ENCODE measurements at places on chromosomes 1 and 21. TPM values are rescaled to one million over a fixed set of nuclear protein-coding genes. Genes with fewer than 3 reads are reported as not detected.
A peak's percentile ranks its signal among the peaks of the same experiment; 100 is the strongest.

The GJA9 gene
- total RNA-seq = not detected

The AJAP1 gene
- total RNA-seq = 1.4 TPM

The PTPN7 gene
- total RNA-seq = 2.5 TPM

The MED8 gene
- 30.8 TPM for total RNA-seq

The SLAMF6 gene
- total RNA-seq = 0.85 TPM

The CELA3A gene
- 2.9 TPM for total RNA-seq

The SHCBP1L gene
- not detected for total RNA-seq

The TMPRSS3 gene
- total RNA-seq = not detected

The KRTAP20-2 gene
- total RNA-seq = not detected

The AMPD1 gene
- not detected for total RNA-seq

DNA sequence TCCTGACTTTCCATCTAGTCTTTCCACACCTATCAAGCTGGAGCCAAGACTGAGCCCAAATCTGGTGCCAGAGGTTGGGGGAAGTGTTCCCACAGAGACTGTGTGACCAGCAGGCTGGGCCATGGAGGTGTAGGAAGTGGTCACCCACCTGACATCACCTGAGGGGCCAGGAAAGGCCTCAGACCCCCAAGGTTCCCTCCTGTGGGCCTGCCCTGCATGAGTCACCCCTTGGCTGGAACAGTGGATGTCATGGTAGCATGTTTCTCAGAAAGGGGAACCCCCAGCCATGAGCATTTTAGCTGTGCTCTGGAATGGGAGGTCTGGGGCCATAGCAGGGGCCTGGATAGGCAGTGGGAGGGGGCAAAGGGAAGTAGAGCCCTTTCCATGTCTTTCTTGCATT lies 5.7 kb upstream of the TNFRSF8 start:
- no peak for DNase-seq

DNA sequence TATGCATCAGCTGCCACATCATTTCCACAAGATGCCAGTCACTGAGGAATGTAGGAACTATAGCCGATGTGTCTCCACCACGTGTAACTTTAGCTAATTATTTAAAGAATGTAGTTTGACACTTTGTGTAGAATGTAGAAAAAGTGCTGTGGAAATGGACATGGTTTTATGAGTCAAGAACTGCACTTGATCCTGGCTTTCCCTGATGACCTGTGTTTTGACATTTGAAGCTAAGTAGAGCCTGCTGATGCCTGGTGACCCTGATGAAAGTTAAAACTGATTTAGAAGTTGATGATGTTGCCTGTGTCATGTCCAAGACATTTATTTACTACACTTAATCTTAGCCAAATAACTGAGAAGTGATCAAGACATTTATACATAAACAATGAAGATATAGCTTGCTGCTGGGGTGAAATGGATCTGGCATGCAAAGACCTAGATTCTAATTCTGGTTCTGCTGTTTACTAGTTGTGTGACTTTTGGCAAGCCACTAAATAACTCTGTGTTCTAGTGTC lies 4.4 kb upstream of the OSBPL9 start:
- DNase-seq = no peak

GRCh38 chr1:161978011-161978790 lies 45.5 kb downstream of the OLFML2B start:
- no peak for DNase-seq

DNA sequence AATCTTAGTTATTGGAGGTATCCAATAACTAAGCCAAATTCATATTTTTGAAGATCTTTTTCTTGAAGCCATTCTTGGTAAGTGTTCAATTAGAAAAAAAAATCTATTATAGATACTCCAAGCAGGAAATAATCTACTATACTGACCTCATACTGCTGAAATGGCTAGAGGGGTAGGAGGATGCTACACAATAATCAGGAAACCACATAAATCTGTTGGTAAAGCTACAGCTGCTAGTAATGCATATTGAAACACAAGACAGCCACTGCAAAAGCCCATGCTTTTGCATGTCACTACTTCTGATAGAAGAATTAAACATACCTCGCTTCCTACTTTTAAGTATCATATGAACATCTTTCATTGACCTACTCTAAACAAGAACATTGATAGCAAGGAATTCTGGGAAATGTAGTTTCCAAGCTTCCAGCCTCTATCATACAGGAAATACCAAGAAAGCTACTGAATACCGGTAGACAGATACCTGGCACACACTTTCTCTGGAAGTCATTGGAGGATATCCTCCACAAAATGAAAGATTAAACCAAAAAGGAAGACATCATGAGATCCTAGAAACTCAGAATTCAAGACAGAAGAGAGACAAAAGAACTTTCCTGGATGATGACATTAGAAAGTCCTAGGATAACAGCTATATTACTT lies 103.0 kb upstream of the VAV3 start:
- DNase-seq = no peak

DNA sequence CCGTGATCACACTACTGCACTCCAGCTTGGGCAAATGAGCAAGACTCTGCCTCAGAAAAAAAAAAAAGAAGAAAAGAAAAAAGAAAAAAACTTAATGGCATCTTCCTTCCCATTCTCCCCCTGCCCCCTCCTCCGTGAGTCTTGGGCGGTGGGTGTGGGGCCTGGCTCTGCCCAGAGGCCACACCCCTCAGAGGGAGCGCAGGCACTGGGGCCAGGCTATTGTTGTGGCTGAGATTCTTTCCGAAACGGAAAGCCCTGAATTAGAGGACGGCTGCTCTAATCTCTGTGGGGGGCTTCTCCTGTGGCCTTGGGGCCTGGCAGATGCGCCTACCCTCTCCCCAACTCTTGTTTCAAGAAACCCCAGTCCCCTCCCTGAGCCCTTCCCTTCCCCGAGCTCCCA lies 4.1 kb upstream of the FAM110D start:
- DNase-seq = peak; percentile 47

GRCh38 chr1:160371756-160372155 lies 4.9 kb downstream of the NHLH1 start:
- DNase-seq = no peak

DNA sequence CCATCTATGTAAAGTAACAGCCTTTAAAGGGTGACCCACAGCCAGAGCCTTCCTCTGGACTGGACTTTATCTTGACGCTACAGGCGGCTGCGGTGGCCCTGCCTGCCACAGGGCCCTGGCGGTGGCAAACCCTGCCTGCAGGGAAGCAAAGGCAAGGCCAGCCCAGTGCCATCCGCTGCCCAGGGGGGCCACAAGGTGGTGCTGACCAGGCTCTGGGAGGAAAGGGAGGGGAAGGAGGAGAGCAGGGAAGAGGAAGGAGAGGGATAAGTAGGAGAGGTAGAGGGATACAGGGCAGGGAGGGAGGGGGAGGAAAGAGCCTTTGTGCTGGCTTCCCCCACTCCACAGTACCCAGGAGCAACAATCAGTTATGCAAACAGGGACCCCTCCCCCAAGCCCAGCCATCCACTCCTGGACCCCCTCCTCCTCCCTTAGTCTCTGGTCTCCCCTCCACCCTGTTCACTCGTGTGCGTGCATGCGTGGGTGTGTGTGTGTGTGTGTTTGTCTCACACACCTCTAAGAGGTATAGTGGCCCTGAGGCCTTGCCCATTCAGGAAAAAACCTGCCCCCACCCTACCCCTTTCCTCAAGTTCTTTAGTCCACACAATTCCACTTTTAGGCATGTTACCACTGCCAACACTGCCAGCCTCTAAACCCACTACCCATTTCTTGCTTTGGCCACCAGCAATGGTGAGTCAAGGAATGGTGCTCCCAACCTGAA lies 30.3 kb downstream of the SSBP3 start:
- DNase-seq = no peak

GRCh38 chr1:229970714-229971113 lies 96.3 kb upstream of the GALNT2 start:
- no peak for DNase-seq

DNA sequence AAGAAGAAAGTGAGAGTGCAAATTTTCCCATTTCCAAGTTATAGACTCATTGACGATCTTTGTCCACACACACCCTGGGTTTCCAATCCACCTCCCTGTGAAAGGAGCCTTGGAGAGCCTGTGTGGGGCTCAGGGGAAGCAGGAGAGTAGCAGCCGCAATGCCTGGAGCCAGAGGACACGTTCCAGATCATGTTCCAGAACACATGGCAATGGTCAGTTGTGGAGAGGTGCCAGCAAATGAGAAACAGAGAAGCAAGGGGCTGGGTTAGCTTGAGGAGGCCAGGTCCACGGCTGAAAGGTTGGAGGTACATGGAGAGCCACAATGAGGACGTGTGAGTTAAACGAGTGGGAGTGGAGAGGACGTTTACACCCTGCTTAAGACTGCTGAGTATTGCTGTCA lies 33.0 kb upstream of the SIPA1L2 start:
- no peak for DNase-seq

DNA sequence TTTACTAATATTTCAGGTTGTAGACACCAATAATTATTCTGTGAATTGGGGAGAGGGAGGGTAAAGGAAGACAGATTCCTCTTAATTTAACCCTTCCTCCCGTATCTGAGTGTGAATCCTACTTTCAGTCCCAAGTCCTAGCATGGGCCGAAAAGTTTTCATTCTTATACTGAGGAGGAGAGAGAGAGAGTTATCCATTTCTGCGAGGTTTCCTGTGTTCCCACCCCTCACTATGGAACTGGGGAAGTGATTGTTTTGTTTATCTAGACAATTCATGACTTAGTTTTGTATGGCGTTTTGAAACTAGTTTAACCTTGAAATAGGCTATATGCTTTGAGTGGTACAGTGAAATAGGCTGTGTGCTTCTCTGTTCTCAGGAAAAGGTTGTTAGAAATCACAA lies 134.0 kb upstream of the DPYD start:
- no peak for DNase-seq

DNA sequence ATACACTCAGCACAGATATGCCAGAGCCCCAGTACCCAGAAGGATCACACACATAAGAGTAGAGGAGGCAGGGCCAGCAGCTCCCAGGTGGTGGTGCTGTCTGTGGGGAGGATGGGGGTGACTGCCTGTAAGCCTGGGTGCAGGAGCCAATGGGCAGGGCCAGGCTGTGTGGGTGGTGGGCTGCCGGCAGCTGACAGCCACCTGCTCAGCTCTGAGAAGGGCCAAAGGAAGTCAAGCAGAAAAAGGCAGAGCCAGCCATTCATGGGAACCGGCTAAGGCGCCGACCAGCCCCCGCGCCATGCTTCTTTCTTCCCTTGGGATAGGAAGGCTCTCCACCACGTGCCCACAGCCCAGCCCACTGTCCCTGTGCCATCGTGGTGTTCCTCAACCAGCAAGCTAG lies 14.1 kb downstream of the PIK3C2B start:
- no peak for DNase-seq

DNA sequence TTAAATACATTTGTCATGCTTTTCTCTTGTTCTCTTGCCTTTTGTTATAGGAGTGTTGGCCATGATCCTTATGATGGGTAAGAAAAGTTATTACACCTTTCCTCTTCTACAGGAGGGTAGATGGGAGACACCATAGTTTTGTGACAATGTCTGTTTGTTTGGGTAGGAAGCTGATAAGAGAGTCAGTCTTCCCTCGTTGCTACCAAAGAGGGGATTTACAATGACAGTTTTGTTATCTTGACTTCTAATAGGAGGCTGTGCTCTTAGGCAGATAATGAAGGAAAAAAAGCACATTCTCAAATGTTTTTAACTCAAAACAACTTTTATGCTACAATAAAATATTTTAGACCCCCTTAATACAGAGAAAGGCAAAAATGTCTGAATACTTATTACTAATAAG lies 48.0 kb upstream of the WLS start:
- no peak for DNase-seq

GRCh38 chr1:211596418-211597181 lies 17.6 kb upstream of the SLC30A1 start:
- DNase-seq = no peak

DNA sequence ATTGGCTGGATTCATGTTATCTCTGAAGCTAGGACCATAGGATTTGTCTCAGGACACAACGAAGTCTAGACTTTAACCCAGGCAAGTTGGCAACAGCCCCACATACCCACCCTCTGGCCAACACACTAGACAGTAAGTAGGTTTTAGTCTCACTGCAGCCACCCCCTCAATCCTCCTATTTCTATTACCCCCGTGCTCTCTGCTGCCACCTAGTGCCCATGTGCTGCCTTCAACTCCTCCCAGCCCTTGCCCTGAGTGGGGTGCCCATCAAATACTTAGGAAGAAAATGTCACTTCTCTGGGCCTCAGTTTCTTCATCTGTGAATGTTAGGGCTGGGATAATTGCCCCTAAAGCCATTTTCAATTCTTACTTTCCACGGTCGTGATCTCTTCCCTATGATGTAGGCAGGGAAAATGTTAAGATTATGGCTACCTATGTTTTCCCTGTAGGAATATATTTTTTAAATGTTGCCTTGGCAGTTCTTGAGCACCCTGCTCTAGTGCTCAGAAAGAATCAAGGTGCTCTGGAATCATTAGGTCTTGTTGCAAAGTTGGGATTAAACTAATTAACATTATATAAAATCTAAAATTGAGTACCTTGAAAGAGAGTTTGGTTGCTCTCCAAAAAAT lies 213.0 kb downstream of the LMX1A start:
- no peak for DNase-seq

GRCh38 chr1:22627331-22627730 lies 9.1 kb upstream of the C1QA start:
- no peak for DNase-seq

DNA sequence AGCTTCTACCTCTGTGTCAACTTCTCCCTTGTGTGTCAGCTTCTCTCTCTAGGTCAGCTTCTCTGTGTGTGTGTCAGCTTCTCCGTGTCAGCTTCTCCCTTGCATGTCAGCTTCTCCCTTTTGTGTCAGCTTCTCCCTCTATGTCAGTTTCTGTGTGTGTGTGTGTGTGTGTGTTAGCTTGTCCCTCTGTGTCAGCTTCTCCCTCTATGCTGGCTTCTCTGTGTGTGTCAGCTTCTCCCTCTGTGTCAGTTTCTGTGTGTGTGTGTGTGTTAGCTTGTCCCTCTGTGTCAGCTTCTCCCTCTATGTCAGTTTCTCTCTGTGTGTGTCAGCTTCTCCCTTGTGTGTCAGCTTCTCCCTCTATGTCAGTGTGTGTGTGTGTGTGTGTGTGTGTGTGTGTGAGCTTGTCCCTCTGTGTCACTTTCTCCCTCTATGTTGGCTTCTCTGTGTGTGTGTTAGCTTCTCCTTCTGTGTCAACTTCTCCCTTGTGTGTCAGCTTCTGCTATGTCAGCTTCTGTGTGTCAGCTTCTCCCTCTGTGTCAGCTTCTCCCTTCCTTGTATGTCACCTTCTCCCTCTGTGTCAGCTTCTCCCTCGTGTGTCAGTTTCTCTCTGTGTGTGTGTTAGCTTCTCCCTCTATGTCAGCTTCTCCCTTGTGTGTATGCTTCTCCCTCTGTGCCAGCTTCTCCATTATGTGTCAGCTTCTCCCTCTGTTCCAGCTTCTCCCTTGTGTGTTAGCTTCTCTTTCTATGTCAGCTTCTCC lies 6.3 kb upstream of the UBXN10 start:
- DNase-seq = no peak

GRCh38 chr1:197222025-197222685 lies 45.9 kb upstream of the CRB1 start:
- DNase-seq = no peak

- peak; percentile 54 for DNase-seq
Observed at GRCh38 chr1:206716870-206717673, 32.4 kb downstream of the MAPKAPK2 start.

Measured in sciatic nerve (tissue), 2 donors.